CD4-positive, alpha-beta T cell (primary cell): ENCODE measurements at places on chromosomes 3 and 15.

GRCh38 chr3:194343561-194343893 is 7.6 kb downstream of the CPN2 start:
- DNase-seq: no peak

DNA sequence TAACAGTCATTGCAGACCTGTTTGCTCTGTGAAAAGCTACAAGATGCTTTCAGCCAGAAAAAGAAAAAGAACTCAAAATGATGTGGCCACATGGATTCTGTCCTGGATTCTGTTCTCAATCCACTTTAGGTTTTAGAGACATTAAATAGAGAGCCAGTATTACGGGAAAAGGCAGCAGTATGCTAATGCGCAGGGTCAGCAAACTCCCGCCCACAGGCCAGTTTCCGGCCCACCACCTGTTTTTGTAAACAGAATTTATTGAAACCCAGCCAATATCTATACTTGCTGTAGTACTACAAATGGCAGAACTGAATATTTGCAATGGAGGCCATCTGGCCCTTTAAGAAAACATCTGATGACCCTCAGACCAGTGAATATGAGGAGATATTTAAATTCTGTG is 416.1 kb downstream of the ERC2 start:
- no peak for DNase-seq

DNA sequence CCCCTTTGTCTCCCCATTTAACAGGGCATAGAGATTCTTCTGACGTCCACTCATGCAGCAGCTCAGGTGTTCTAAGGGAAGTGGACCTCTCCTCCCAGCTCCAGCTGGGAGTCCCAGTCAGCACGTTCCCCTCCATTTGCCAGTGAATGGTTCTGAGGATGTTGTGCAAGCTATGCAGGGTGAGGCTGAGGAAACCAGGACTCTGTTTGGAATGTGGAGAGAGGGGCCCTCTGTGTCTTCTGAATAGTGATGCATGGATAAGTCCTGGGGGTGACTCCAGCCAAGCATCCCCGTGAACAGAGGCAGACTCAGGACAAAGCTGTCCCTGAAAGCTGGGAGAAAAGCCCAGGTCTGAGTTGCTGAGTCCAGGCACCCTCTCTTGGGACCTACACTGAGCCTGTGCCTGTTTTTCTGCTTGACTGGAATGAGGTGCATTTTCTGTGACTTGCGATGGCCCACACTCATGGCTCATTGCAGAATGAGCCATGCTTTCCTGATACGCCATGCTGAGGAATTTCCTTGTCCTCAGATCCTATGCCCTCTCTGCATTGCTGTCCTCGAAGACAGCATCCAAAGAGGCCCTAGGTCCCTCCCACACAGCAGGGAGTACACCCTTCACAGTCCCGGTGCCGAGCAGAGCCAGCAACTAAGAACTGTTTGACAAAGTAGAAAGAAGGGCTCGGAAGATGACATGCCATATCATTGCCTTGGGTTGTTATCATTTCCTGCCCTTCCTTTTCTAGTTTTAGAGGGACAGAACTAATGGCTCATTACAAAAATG is 185.2 kb downstream of the ATP10A start:
- no peak for DNase-seq

DNA sequence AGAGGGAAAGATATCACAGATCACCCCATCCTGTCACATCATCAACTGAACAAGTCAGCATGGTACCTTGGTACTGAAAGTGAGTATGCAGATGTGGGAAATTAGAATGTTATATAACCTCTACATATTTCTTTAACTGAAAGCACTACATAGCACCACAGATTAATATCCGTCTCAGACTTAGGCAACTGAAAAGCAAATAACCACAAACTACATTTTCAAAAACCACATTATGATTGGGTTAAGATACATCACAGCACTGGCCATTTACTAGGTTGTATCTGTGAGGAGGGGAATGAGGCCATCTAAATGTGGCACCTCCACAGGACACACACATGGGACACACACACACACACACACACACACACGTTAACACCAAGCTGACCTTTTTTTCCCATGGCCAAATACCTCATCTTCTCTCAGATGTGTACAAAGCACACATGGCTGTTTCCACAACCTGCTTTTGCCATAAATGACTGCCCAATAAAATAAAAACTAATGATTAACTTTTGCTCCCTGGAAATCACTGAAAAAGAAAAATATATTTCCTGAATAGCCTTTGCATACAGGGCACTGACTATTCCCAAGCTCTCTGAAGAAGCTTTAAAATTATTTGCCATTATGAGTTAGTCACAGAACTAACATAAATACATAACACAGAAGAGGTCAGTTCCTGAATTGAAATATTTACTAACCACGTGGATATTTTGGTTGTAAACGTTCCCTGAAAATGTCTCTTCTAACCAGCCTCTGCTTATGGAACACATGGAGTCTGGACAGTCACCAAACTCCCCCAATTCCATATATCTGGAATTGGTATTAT is 60.1 kb downstream of the SUMF1 start:
- no peak for DNase-seq

DNA sequence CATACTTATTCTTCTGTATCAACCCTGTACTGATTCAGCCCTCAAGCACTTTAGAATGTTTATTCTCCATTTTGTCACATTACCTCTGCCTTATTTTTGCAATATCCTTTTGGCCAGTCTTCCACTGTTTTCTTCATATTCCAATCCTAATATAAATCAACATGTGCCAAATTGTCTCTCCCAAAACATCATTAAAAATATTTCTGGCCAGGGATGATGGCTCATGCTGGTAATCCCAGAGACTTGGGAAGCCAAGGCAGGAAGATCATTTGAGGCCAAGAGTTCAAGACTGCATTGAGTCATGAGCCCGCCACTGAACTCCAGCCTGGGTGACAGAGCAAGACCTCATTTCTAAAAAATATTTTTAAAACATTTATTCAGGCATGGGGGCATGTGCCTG is 641.4 kb upstream of the CBLB start:
- no peak for DNase-seq

GRCh38 chr15:36782681-36783080 is 203.3 kb downstream of the CDIN1 start:
- no peak for DNase-seq

DNA sequence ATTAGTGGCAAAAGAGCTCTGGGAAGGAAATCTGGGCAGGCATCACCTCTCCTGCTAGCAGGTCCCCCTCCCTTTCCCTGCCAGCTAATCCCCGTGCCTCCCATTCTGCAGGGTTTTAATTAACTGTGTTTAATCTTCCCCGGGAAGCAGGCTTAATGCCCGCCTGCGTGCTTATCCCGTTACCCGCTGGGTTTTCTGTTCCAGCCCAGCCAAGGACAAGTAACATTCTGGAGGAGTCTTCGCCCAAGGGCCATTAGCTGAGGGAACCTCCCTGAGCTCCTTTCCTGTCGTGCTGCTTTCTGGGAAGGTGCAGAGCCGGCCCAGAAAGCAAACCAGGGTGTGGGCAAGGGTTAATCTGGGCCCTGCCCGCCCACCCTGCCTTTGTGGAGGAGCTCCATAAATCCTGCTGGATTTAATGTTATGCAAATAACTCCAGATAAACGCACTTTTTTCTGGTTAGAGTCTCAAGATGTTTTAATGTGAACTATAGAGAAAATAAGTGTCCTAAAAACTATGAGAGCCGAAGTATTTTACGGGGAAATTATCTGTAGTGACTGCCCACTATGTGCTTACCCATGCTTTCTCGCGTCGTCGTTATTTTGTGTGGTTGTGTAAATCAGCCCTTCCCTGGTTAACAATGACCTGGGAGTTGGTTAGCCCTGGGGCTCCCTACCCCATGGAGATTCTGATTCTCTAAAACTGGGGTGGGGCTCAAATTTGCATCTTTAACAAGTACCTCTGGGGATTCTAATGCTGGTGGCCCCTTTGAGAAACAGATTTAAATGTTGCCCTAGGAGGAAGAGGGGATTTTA is 25.9 kb downstream of the TRIM71 start:
- DNase-seq: no peak

DNA sequence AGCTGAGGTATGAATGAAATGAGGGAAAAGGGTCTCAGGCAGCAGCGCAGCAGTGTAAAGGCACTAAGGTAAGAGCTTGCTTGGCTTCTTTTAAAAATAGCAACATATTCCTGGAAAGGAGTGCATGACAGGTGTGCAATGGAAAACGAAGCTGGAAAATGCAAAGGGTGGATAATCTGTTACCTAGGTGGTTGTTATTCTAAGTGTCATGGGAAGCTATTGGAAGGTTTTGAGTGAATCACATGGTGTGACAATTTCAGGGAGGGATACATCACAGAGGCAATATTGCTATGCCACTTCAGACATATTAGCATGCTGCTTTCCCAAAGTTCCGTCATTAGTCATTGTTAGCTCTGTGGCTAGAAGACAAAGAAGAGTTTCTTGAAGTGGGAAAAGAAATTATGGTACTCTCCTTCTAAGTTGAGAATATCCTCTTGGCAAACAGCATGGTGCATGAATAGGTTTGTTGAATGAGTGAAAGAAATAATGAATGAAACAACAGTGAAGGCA is 28.7 kb upstream of the TMEM45A start:
- no peak for DNase-seq

GRCh38 chr15:38487378-38487777 is 33.5 kb downstream of the FAM98B start:
- no peak for DNase-seq

GRCh38 chr3:197042539-197042938 is 12.9 kb upstream of the MELTF start:
- DNase-seq: no peak

- no peak for DNase-seq
Observed at GRCh38 chr3:57147071-57147470, 18.1 kb downstream of the IL17RD start.

DNA sequence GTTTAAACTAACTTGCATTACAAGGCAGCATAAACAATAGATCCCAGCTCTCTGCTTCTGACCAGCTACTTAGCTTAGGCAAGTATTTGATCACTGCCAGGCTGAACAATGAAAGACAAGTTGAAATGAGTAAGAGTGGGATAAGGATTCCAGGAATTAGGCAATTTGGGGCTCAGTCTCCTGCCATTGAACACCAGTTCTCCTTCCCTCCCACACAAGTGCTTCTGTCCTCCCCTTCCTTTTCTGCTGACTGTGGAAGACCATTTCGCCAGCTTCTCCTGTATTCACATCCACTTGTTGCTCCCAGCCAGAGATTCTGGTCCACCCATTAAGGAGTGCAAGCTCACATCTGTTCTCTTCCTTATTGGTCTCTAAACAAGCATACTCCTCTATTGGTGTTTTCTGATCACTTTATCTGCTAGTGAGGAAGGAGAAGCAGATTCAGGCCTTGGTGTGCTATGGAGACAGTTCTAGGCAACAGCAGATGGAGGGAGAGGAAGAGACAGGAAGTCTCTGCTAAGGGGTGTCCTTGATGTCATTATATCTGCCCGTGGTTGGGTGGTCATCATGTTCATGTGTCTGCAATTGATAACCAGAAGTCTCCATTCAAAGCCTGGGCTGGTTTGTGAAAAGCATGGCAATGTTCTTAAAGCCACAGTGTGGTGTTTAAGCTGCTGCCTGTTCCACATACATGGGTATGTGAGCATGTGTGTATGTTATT is 121.5 kb downstream of the PLCL2 start:
- DNase-seq: no peak

DNA sequence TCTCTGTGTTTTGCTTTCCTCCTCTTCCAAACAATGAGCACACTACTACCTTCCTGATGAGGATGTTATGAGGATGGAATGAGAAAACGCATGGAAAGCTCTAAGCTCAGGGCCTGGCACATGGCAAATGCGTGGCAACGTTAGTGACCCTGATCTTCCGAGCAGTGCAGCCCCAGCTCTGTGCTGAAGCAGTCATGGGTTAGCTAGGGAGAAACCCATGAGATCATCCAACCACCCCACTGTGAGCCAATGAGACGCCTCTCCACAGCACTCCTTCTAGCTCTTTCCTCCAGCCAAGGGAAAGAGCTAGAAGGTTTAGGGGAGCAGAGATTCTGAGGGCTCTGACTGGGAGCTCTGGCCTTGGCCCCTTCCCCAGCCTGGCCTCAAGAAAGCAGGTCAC is 4.5 kb downstream of the CPN2 start:
- DNase-seq: no peak

- no peak for DNase-seq
Observed at GRCh38 chr15:26038693-26039092, 175.6 kb upstream of the ATP10A start.

GRCh38 chr15:28878209-28878608 is 7.6 kb upstream of the APBA2 start:
- DNase-seq: no peak

GRCh38 chr15:50552238-50552637 is 5.8 kb upstream of the USP50 start:
- DNase-seq: no peak

DNA sequence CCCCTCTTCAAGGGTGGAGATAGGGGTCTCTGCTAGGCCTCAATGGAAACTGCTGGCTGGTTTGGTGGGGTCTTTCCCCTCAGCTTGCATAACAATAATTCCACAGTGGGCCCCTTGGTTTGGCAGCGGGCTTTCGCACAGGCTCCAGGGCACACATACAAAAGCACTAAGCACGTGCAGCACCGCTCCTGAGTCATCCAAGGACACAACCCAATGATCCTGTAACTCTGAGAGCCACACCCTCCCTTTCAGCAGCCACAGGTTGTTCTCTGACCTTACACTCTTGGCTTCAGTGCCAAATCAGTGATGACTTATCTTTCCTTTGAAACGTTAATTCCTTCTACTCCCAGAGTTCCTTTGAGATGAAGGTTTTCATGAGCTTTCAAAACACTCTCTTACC is 41.7 kb downstream of the DAPK2 start:
- no peak for DNase-seq

GRCh38 chr3:77038468-77038929 is 1.4 kb upstream of the ROBO2 start:
- DNase-seq: no peak

- DNase-seq: peak; percentile 82
Observed at GRCh38 chr15:40274350-40275274, 8.3 kb downstream of the ANKRD63 start.

- DNase-seq: no peak
Observed at GRCh38 chr3:133113927-133114597, 75.9 kb downstream of the TMEM108 start.

DNA sequence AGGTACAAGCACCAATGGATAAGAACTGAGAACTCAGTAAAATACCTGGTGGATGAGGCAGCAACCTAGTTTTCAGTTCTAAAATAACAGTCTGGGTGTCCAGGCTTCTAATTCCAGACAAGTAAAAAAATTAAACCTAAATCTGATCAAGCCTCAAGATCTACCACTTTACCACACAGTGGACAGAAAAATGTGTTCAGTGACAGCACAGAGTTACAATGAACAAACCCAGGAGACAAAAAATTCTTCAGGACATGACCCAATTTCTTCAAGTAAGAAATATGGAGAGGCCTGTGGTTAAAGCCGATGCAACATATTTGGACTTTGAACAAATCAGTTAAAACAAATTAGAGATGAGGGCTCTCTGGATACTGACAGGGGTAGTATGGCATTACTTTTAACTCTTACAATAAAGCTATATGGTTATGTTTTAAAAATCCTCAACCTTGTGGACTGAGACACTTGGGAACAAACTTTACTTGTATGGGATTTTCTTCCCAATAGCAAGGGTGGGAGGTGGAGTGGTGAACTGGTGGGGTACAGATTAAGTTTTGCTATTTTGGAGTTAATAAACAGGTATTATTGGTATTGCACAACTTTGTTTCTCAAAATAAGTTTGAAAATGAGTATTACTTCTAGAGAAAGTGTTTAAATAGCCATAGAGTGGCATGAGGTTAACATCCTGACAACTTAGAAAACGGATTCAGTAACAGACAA is 14.2 kb downstream of the CCNL1 start:
- no peak for DNase-seq

GRCh38 chr15:46304321-46304720 is 669.5 kb downstream of the SQOR start:
- no peak for DNase-seq

- DNase-seq: no peak
Observed at GRCh38 chr15:47988564-47988963, 132.2 kb upstream of the SLC24A5 start.
